Tibial artery (tissue), 4 donors: ENCODE measurements at places on chromosomes 3 and 15.

DNA sequence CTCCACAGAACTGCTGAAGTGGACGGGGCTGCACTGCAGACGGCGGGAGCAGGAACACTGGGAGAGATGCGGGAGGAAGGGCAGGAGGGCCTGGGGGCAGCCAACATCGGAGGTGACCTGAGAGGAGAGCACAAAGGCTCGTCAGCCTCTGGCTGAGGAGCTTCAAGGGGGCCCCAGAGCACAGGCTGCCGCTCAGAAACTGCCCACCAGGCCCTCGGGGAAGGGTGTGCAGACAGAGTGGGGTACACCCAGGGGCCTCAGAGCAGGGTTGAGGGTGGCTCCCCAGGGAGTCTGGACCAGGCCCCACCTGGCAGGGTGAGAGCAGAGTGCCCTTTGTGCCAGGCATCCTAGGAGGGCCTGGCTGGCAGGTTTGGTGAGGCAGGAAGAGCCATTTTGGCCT is 14.7 kb upstream of the RHO start:
- H3K36me3 ChIP-seq: peaks cover 4% of the 10 kb centered on the region
- DNase-seq: no peak
- H3K4me1 ChIP-seq: no peaks in the 10 kb centered on the region
- no peaks in the 10 kb centered on the region for H3K27me3 ChIP-seq
- H3K27ac ChIP-seq: no peak overlapping the region

- H3K4me3 ChIP-seq: no peak overlapping the region
- no peak for DNase-seq
- no peaks in the 10 kb centered on the region for H3K4me1 ChIP-seq
- no peaks in the 10 kb centered on the region for H3K36me3 ChIP-seq
Measured at GRCh38 chr3:24271228-24271627, 223.4 kb downstream of the THRB start.

GRCh38 chr3:152738656-152739055 is 96.3 kb upstream of the P2RY1 start:
- no peak overlapping the region for H3K27ac ChIP-seq
- no peaks in the 10 kb centered on the region for H3K36me3 ChIP-seq
- H3K27me3 ChIP-seq: no peaks in the 10 kb centered on the region
- DNase-seq: no peak
- H3K4me1 ChIP-seq: no peaks in the 10 kb centered on the region

- no peak for DNase-seq
- H3K27ac ChIP-seq: no peak overlapping the region
- no peak overlapping the region for H3K4me3 ChIP-seq
- H3K4me1 ChIP-seq: no peaks in the 10 kb centered on the region
Measured at GRCh38 chr15:48031466-48031865, 89.3 kb upstream of the SLC24A5 start.

- H3K36me3 ChIP-seq: no peaks in the 10 kb centered on the region
- H3K4me1 ChIP-seq: peaks cover 9% of the 10 kb centered on the region
- H3K27ac ChIP-seq: no peak overlapping the region
- DNase-seq: no peak
- no peak overlapping the region for H3K4me3 ChIP-seq
Measured at GRCh38 chr3:68485051-68485450, 447.3 kb downstream of the TAFA4 start.

DNA sequence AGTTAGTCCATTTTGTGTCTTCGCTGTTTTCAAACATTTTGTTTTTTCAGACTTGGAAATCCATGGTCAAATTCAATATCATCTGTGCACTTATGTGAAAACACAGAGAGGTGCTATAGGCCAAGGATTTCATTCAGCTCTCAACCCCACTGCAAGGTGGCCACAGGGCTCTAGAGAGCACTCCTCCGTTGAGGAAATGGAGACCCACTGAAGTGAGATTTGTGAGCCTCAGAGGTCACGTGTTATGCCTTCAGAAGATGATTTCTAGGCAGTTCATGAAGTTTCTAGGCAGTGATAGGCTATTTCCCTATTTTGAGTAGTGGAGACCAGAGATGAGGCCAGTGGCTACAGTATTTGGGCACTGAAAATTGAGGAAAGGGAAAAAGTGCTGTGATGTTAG is 88.2 kb downstream of the UNC13C start:
- no peaks in the 10 kb centered on the region for H3K27me3 ChIP-seq
- H3K27ac ChIP-seq: no peak overlapping the region
- no peak overlapping the region for H3K4me3 ChIP-seq
- H3K4me1 ChIP-seq: peaks cover 23% of the 10 kb centered on the region

- DNase-seq: no peak
- peaks cover 11% of the 10 kb centered on the region for H3K36me3 ChIP-seq
- no peak overlapping the region for H3K4me3 ChIP-seq
- peak overlapping the region; percentile 70 for H3K27ac ChIP-seq
- no peaks in the 10 kb centered on the region for H3K4me1 ChIP-seq
- H3K27me3 ChIP-seq: no peaks in the 10 kb centered on the region
Measured at GRCh38 chr3:154184582-154184981, 63.4 kb downstream of the ARHGEF26 start.

- H3K27me3 ChIP-seq: no peaks in the 10 kb centered on the region
- no peak overlapping the region for H3K4me3 ChIP-seq
- no peaks in the 10 kb centered on the region for H3K36me3 ChIP-seq
- no peaks in the 10 kb centered on the region for H3K4me1 ChIP-seq
- H3K27ac ChIP-seq: no peak overlapping the region
- DNase-seq: no peak
Measured at GRCh38 chr3:44099566-44100297, 142.0 kb upstream of the TOPAZ1 start.

DNA sequence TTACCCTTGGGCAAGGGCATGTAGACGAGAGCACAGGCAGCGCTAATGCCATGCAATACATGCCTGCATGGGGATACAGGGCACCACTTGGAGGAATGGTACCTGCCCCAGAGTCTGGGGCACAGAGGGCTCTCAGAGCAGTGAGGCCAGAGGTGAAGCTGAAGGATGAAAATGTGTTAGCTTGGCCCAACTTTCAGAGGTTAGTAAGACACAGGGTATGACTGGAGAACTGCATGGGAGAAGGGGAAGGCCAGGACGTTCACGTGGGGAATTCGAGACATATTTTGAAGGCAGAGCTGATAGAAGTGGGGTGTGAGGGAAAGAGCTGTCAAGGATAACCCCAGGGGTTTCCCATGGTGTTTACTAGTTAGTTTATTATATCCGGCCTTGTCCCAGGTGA is 19.6 kb downstream of the CSRNP1 start:
- H3K36me3 ChIP-seq: peaks cover 8% of the 10 kb centered on the region
- H3K4me1 ChIP-seq: peaks cover 8% of the 10 kb centered on the region
- no peak overlapping the region for H3K4me3 ChIP-seq
- DNase-seq: peak; percentile 11
- no peak overlapping the region for H3K27ac ChIP-seq

DNA sequence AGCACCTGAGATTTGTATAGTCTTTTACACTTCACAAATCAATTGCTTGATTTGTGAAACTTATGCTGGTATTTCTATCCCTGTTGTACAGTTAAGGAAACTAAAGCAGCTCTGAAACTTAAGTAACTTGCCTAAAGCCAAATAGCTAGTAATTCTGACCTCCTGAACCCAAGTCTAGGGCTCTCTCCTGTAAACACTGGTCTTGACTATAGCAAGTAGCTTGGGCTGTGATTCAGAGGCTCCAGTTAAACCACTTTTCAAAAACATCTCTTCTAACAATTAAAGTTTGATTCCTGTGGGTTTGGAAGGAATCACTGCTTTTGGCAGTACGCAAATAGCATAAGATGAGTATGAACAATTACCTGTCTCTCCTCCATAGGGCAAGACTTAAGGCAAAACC is 18.5 kb upstream of the CMTM8 start:
- H3K27ac ChIP-seq: no peak overlapping the region
- no peak overlapping the region for H3K4me3 ChIP-seq
- no peaks in the 10 kb centered on the region for H3K36me3 ChIP-seq
- no peaks in the 10 kb centered on the region for H3K27me3 ChIP-seq
- H3K4me1 ChIP-seq: no peaks in the 10 kb centered on the region

DNA sequence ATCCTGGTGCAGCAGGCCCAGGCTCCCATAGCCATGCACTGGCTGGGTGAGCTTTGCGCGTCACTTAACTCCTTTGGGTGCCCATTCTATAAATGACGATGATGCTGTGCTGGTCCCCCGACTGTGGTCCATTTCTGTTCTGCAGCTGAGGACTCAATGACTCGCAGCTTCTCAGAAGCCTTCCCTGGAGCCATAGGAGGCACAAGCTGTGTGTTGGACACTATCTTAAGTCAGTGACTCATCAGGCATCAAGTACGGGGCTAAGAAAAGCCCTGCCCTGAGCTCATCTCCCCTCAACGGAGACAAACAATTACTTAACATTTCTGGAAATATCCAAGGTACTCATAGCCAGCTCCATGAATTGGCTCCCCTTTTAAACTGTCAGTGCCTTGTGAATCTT is 13.8 kb upstream of the MUSTN1 start:
- peaks cover 70% of the 10 kb centered on the region for H3K36me3 ChIP-seq
- no peaks in the 10 kb centered on the region for H3K27me3 ChIP-seq
- H3K4me1 ChIP-seq: no peaks in the 10 kb centered on the region
- peak overlapping the region; percentile 91 for H3K27ac ChIP-seq
- DNase-seq: no peak

GRCh38 chr3:106945435-106945834 is 431.8 kb upstream of the CCDC54 start:
- no peaks in the 10 kb centered on the region for H3K27me3 ChIP-seq
- H3K36me3 ChIP-seq: no peaks in the 10 kb centered on the region
- no peak overlapping the region for H3K27ac ChIP-seq
- H3K4me3 ChIP-seq: no peak overlapping the region
- no peak for DNase-seq

- H3K4me1 ChIP-seq: no peaks in the 10 kb centered on the region
- no peaks in the 10 kb centered on the region for H3K27me3 ChIP-seq
- no peak overlapping the region for H3K4me3 ChIP-seq
- no peaks in the 10 kb centered on the region for H3K36me3 ChIP-seq
- no peak for DNase-seq
- no peak overlapping the region for H3K27ac ChIP-seq
Measured at GRCh38 chr15:87401973-87402372, 854.6 kb downstream of the NTRK3 start.

- no peak for DNase-seq
- no peaks in the 10 kb centered on the region for H3K27me3 ChIP-seq
- H3K4me1 ChIP-seq: peaks cover 21% of the 10 kb centered on the region
- H3K4me3 ChIP-seq: no peak overlapping the region
- H3K36me3 ChIP-seq: no peaks in the 10 kb centered on the region
- H3K27ac ChIP-seq: no peak overlapping the region
Measured at GRCh38 chr3:72147600-72147999, 362.7 kb upstream of the PROK2 start.

DNA sequence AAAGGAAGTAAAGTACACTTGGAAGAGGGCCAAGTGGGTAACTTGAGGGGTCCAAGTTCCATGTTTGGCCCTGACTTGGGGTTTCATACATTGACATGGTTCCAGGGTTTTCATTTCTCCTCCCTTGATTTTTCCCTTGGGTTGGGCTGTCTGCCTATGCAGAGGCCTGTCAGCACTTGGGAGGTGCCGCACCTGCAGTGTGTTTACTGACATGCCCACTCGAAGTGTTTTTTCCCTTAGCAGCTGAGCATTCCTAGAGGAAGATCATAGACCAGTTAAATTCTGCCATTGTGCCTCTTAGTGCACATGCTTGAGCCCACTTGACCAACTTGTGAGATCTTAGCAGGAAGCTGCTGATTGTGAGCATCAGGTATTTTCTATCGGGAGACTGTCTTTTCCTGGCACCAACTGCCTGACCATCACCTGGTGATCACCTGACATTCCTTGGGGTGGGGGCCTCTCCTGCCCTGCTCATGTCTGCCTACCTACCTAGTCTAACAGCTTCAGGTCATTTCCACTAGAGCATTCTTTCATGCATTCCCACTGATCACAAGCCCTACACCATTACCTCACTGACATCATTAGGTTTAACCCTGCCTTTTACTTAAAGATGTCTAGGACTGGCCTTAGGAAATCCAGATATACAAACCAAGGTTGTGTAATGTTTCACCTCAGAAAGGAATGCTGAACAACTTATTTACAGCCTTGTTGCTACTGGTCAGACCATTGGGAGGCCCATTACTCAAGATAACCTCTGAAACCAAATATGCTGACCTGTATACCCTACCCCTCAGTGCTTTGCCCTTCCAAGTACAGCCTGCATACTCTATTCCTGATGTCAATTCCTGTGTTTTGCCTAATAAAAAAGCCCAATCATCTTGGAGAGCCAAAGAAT is 68.3 kb downstream of the CD47 start:
- DNase-seq: no peak
- no peaks in the 10 kb centered on the region for H3K36me3 ChIP-seq
- H3K4me1 ChIP-seq: no peaks in the 10 kb centered on the region
- no peaks in the 10 kb centered on the region for H3K27me3 ChIP-seq
- no peak overlapping the region for H3K4me3 ChIP-seq

- H3K4me3 ChIP-seq: no peak overlapping the region
- no peaks in the 10 kb centered on the region for H3K27me3 ChIP-seq
- no peak for DNase-seq
- H3K36me3 ChIP-seq: no peaks in the 10 kb centered on the region
- no peak overlapping the region for H3K27ac ChIP-seq
Measured at GRCh38 chr3:15380980-15381890, 46.1 kb downstream of the METTL6 start.

DNA sequence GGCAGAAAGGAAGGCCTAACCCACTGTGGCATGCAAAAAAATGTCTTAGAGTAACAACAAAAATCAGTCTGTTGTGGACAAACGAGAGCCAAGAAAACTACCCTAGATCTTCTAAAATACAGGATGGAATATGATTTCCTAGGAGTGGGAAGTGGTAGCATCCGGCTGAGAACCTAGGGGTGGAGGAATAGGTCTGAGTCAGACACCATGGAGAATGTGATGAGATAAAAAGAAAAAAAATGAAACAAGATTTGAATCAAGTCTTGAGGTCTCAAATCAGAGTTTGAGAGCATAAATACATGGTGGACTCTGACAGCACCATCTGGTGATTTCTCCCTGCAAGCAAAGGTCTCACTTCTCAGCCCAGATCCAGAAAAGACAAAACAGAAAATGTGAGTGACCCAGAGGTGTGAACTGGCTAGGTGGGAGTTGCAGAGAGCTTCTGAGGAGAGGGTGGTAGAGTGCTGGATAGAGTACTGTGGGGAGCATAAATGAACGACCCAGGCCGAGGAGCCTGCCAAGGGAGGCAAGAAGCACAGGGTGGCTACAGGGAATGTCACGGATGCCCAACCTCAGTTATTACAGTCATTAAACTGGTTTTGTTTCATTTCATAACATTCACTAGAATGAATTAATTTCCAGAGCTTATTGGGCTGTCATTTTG is 27.6 kb upstream of the VEPH1 start:
- DNase-seq: no peak
- no peaks in the 10 kb centered on the region for H3K36me3 ChIP-seq
- H3K27ac ChIP-seq: no peak overlapping the region
- H3K4me3 ChIP-seq: no peak overlapping the region
- H3K27me3 ChIP-seq: no peaks in the 10 kb centered on the region
- no peaks in the 10 kb centered on the region for H3K4me1 ChIP-seq

GRCh38 chr3:172046268-172046915 is 7.0 kb downstream of the FNDC3B start:
- DNase-seq: no peak
- peaks cover 10% of the 10 kb centered on the region for H3K36me3 ChIP-seq
- H3K4me3 ChIP-seq: no peak overlapping the region
- H3K27ac ChIP-seq: peak overlapping the region; percentile 17
- no peaks in the 10 kb centered on the region for H3K27me3 ChIP-seq

GRCh38 chr15:50627351-50628055 is 59.1 kb downstream of the TRPM7 start:
- H3K27me3 ChIP-seq: no peaks in the 10 kb centered on the region
- H3K27ac ChIP-seq: no peak overlapping the region
- peaks cover 51% of the 10 kb centered on the region for H3K36me3 ChIP-seq
